ENCODE measurements at places on chromosomes 7 and 10. TPM values are rescaled to one million over a fixed set of nuclear protein-coding genes. Genes with fewer than 3 reads are reported as not detected.

GRCh38 chr7:21603972-21604749 is 61.3 kb downstream of the DNAH11 start:
- no peak for DNase-seq

DNA sequence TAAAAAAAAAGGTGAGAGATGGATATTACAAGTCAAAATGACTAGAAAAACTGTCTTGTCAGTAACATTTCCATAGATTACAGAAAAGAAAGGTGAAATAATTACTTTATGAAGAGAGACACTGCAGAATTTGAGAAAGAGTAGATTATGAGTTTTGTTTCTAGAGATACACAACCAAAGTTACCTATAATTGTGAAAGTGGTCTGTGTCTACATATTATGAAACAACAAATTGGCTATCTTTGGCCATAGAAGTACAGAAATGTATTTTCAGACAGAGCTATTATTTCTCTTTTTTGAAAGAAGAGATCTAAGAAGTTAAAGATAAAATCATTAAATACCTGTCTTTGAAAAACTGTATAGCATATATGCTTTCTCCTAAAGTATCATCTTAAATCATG is 30.1 kb downstream of the KCND2 start:
- no peak for DNase-seq

DNA sequence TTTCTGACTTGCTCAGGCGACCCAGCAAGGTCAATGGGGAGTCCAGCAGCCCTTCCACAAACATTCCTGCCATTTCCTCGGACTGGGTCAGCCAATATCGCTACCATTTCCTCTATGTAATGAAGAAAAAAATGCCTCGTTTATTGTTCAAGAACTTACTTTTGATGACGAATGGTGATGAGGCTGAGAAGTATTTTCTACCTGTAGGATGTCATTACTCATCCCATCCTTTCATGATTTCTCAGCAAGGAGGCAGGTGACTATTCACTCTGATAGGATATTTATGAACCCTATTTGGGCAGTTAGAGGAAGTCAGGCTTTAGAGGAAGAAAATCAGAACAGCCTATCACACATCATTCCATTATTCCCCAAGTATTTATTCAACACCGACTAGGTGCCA is 178.6 kb downstream of the FANK1 start:
- no peak for DNase-seq

GRCh38 chr10:129921065-129921670 is 42.9 kb downstream of the EBF3 start:
- no peak for DNase-seq

DNA sequence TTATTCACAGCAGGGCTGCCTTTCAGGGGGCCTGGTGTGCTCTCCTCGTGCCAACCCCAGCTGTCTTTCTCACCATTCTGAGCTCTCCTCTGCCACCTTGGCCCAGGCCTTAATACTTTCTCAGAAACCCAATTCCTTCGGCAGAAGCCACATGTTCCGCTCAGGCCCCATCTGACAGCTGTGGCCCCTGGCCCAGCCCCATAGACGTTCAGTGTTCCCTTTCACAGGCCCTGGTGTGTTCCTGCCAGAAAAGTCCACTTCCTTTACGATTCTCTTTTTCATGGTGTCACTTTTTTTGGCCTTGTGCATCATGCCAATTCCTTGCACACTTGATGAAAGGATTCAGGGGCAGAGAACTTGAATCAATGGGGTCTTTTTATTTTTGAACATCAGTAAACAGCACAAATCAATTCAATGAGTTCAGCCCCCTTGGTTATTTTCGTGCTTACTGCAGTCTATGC is 15.9 kb upstream of the GPNMB start:
- no peak for DNase-seq

The APBB1IP gene
- total RNA-seq: 4.2 TPM

The VSTM2A gene
- not detected for total RNA-seq
